ENCODE measurements at places on chromosomes 1 and 21. TPM values are rescaled to one million over a fixed set of nuclear protein-coding genes. Genes with fewer than 3 reads are reported as not detected.

- H3K27me3 ChIP-seq: no peaks in the 10 kb centered on the region
- peak; percentile 63 for DNase-seq
- peak overlapping the region; percentile 80 for H3K27ac ChIP-seq
- peak overlapping the region; percentile 84 for H3K4me3 ChIP-seq
- H3K36me3 ChIP-seq: peaks cover 8% of the 10 kb centered on the region
Observed at GRCh38 chr1:9589144-9589718, 520 bp downstream of the TMEM201 start.

DNA sequence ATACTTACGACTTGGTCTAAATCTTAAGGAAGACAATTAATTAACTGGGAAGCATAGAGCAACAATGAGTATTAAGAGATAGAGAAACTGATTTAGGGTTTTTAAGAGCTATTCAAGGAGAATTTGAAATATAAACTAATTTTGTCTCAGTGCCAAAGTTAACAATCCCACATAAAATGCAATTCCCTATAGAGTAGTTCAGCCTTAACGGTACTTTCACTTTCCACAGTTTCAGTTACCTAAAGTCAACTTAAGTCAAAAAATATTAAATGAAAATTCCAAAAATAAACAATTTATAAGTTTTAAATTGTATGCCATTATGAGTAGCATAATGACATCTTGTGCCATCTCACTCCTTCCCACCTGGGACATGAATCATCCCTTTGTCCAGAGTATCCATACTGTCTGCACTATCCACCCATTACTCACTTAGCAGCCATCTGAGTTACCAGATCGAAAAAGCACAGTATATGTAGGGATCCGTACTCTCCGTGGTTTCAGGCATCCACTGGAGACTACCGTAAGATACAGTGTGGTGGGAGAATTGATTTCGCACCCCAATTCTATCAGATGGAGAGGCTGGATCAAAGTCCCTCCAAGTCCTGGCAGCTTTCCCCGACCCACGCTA, 4.8 kb upstream of the SARS1 start:
- no peak overlapping the region for H3K27ac ChIP-seq
- peaks cover 3% of the 10 kb centered on the region for H3K27me3 ChIP-seq
- DNase-seq: no peak

- no peak overlapping the region for H3K27ac ChIP-seq
- no peak overlapping the region for H3K4me3 ChIP-seq
- H3K4me1 ChIP-seq: peaks cover 5% of the 10 kb centered on the region
- DNase-seq: no peak
Observed at GRCh38 chr1:228249513-228250305, 41.9 kb downstream of the OBSCN start.

DNA sequence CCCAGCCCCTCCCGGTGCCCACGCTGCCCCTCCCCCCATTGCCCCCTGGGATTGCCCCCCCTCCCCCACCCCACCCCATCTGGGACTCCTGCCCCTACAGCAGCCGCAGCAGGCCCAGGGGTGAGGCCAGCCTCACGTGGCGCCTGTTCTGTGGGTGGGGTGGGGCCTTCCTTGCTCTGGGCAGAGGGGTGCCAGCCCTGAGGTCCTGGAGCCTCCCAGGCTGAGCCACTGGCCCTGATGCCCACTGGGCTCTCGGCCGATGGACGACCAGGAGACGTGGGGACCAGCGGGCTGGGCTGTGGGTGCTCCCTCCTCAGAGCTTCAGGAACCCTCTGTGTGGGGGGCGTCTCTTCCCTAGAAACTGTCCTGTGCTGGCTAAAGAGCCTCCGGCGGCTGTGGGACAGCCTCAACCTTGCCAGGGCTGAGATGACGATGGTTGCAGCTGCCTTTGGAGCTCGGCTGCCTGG, 5.8 kb upstream of the C1orf159 start:
- DNase-seq: no peak
- H3K36me3 ChIP-seq: no peaks in the 10 kb centered on the region
- H3K27ac ChIP-seq: no peak overlapping the region
- H3K4me1 ChIP-seq: peaks cover 21% of the 10 kb centered on the region
- no peak overlapping the region for H3K4me3 ChIP-seq

ALX3 gene
- total RNA-seq: not detected

NPHS2 gene
- not detected for total RNA-seq

GRCh38 chr1:72670902-72671301, 388.6 kb upstream of the NEGR1 start:
- no peak overlapping the region for H3K27ac ChIP-seq
- no peaks in the 10 kb centered on the region for H3K27me3 ChIP-seq
- no peaks in the 10 kb centered on the region for H3K4me1 ChIP-seq
- no peak overlapping the region for H3K4me3 ChIP-seq

Data from activated CD8-positive, alpha-beta T cell treated with anti-CD3 and anti-CD28 coated beads, Interleukin-2, amount 10 ng/mL, durations not matched to agents 7 days and 5 days (primary cell).